ENCODE measurements at places on chromosomes 4 and X. TPM values are rescaled to one million over a fixed set of nuclear protein-coding genes. Genes with fewer than 3 reads are reported as not detected.

DNA sequence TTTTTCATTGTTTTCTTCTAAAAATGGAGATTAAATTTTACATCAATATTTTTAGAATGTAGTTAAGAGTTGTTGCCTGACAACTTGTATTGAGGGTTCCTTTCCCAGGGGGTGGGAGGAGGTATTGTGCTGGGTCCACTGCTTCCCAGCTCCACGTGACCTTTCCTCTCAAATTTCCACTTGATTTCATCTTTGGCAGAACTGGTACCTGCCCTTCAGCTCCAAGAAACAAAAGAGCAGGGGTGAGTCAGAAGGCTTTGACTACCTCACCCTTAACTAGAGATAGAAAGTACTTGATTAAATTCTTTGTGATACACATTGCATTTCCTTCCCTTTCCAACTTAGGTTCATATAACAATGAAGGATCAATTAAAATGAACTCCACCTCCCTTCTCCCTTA, 19.7 kb downstream of the TRIM2 start:
- no peak for DNase-seq

GRCh38 chr4:185535612-185536410, 504 bp upstream of the PDLIM3 start:
- DNase-seq = no peak

ALB gene
- not detected for total RNA-seq

GLOD5 gene
- total RNA-seq = 18.4 TPM
